ENCODE measurements at places on chromosomes 16 and 17.
A peak's percentile ranks its signal among the peaks of the same experiment; 100 is the strongest.

DNA sequence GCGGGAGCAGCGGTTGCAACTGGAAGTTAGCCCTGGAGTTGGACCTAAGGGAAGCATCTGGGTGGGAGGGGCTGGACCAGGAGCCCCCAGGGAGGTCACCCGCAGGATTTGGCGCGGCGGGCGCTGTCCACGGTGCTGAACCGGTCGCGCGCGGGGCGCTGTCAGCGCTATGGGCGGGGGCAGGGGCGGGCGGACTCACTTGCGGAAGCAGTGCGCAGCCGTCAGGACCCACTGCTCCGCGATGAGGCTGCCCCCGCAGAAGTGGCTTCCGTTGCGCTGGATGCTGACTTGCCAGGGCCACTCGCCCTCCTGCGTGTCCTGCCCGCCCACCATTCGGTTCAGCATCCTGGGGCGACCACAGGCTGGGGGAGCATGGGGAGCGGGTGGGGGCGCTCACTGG, 4.5 kb downstream of the PRSS27 start:
- DNase-seq = no peak

GRCh38 chr16:70801611-70802010, 653 bp upstream of the VAC14 start:
- DNase-seq = no peak

GRCh38 chr16:12158428-12158827, 181.9 kb downstream of the SNX29 start:
- no peak for DNase-seq

DNA sequence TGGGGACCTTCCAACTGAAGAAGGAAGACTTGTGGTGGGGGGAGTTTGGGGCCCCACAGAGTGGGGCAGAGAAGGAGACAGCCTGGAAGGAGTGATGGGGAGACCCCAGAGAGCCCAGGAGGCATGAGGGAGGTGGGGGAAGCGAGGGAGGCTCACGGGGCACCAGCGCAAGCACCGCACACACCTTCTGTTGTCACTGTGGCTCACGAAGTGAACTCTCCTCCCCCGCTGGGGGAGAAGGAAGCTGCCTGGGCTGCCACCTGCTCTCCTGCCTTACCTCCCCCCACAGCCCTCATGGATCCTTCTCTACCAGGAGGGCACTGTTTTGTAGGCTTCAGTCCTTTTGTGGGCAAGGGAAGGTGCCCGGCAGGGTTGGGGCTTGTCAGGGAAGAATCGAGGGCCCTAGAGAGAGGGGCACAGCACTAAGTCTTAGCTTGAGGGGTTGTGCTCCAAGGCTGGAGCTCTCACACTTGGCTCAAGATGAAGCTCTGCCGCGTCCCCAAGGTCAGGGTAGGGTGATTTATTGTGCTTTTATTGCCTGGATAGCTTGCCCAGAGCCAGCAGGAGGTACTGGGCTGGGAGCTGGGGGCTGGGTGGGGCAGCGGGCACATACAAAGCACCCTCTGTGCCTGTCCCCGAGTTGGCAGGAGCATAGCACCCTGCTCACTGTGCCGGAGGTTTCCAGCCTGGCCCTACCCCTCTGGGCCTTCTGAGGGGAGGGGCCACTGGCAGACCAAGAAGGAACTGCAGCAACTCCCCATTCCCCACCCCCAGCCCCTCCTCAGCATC, 4.6 kb upstream of the STARD3 start:
- DNase-seq = no peak

GRCh38 chr17:81245665-81246342, 6.7 kb downstream of the NDUFAF8 start:
- DNase-seq = no peak

DNA sequence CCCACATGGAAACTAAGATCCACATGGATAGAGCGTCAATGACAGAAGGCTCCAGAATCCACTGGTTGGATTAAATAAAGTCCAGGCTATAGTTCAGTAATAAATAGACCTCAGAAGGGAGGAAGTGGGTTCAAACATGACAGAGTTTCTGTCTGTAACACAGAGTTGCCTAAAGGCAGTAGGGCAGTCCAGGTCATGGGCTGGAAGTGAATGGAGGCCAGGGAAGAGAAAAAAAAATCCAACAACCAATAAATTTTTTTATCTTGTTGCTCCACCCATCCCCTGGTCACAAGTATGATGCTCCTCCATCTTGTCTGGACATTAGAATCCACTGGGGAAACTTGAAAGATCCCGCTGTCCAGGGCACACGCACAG, 92.4 kb downstream of the RGS9 start:
- DNase-seq = no peak

GRCh38 chr16:30533748-30534367, 800 bp downstream of the ZNF747 start:
- no peak for DNase-seq

DNA sequence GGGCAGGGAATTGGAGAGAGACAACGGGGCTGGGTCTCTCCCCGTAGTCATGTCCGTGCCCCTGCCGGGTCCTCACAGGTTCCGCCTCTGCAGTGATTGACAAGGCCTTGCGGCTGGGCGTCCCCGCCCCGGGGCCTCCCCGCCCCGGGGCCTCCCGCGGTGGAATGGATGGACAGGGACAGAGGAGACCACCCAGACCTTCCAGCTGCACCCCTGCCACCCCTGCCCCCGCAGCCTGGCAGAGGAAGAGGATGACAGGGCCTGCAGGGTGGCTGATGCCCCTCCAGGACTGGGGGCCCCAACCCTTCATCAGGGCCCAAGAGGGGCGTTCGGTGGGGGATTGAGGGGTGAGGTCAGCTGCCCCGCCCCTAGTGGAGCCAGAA, 216.4 kb upstream of the CIBAR2 start:
- peak; percentile 52 for DNase-seq

DNA sequence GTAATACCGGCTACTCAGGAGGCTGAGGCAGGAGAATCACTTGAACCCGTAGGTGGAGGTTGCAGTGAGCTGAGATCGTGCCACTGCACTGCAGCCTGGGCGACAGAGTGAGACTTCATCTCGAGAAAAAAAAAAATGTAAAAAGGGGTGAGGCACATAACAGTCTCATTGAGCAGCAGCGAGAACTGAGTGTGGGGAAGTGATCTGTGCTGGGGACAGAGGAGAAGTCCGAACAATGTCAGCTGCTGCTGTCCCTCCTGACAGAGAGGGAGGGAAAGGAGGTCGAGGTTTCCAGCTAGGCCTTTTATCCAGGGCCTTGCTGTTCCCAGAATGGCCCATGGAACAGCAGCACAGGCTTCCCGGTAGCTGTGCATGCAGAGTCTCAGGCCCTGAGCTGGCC, 14.0 kb downstream of the C16orf74 start:
- DNase-seq = no peak

GRCh38 chr17:63333869-63334268, 112.2 kb downstream of the CYB561 start:
- no peak for DNase-seq

DNA sequence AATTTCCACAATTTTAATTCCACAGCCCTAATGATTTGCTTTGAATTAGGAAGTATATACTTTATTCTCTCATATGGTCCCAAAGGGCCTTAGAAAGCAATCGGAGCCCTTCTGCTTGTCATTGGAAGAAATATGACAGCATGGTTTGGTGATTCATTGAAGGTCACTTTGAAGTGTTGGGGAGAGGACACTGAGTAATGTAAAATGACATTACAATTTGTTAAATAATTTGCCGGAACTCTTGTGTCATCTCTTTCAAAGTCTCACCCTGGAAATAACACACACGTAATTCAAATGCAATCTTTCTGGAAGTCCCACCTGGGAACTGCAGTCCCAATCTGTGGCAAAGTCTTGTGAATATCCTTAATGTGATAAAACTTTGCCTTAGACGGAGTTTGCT, 59.8 kb downstream of the BMERB1 start:
- no peak for DNase-seq

DNA sequence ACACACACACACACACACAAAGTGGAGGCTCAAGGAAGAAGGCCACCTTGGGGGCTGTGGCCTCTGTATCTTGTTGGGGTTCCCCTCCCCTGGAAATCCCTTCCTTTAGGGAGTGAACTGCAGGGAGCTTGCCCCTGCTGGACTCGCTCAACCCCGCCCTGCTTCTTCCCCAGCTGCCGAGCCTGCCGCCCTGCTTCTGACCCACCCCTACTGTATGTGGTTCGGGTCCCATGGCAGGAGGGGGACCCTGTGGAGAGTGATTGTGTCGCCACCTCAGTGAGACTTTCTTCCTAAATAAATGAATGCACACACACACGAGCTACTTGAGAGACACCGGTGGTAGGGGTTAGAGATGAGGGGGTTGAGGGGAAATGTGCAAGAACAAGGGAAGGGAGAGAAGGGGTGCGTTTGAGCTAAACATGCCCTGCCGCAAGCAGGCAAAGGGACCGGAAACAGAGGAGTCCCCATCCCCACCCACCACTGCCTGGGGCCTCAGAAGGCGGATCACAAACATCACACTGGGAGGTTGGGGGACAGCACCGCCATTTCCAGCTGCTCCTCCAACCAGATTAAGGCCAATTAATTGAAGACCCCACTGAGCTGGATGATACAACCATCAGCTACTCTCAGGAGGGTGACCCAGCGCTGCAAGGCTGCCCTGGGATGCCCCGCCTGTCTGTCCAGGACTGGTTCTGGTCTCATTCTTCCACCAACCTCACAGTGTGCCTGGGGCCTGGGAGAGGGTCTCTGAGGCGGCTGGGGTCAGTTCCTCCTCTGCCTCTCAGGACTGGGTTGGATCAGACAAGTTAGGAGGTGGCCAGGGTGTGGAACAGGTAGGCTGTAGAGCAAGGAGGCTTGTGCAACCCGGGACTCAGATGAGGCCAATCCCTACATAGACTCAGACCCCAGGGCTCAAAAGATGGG, 98.9 kb downstream of the SDK2 start:
- DNase-seq = no peak

GRCh38 chr17:45388604-45389325, 43.9 kb downstream of the ARHGAP27 start:
- DNase-seq = no peak

DNA sequence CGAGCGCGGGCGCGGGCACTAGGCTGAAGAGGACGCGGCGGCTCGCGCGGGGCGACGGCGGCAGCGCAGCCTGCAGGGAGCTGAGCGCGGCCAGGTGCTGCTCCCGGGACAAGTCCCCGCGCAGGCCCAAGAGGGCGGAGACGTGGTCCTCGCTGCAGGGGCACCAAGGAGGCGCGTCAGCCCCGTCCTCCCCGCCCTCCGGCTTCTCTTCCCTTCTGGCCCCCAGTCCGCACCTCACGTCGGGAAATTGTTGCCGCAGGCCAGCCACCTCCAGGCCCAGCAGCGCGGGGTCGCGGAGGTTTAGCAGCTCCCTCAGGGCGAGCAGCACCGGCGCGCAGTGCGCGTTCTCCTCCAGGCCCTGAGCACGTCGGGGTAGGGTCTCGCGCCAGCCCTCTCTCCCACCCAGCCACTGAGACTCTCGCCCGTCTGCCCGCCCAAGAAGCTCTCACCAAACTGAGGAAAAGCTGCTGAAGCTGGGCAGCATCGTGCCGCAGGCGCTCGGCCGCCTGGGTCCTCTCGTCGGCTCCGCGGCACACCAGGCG, 761 bp upstream of the MATCAP1 start:
- peak; percentile 31 for DNase-seq

DNA sequence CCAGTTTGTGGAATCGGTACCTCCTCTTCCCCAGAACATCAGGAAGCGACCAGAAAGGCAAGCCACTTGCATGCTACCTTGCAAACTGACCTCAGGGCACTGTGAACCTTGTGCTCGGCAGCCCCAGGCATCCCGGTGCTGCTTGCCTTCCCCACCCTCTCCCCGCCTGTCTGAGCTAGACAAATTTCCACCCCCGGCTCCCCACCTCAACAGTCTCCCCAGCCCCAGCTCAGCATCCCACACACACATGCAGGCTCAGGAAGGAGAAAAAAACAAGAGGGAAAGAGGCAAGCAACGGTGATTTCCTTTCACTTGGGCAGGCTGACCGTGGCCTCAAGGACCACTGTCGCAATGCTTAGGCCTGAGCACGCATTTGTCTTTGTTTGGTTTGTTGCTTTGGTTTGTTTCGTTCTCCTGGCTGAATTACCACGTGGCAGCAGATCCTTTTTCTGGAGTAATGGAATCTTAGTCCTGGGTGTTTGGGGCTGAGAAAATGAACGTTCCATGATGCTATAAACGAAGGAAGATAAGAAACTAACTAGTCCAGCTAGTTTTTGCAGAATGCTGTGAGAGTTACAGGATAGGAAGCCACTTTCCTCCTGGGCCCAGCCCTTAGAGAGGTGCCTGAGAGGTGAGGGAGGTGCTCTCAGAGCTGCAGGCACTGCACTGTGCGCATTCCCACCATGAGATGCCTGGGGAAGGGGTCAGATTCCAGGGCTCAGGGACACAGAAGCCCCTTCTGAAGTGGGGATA, 27.9 kb downstream of the SDK2 start:
- no peak for DNase-seq

DNA sequence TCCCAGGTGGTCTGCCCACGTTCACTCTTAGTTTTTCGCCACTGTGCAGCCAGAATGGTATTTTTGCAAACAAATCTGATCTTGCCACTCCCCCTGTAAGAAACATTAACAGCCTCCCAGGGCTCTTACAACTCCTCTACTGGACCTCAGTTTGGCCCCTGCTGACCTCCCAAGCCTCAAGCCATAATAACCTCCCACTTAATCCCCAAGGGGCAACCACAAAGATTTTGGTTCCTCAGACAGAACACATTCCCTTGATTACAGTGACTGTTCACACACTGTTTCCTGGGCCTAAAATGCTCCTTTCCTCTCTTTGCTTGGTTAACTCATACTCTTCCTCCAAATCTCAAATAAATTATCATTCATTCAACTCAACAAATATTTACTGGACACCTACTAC, 21.5 kb upstream of the CD300E start:
- no peak for DNase-seq

DNA sequence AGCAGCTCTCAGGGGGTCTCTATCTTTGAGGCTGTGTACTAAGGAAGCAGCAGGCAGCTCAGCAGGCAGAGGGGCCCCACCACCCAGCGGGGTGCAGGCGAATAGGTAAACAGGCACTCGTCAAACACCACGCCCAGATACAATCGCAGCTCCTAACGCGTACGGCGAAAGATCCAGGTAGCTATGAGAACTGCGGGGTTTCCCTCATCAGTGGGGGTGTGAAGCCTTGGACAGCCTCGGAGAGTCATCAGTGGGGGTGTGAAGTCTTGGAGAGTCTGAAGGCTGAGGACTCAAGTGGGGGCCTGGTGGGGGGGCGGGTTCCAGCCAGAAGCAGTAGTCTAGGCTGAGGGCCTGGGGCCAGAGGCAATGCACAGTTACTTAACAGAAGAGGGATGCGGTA, 69.0 kb downstream of the RTN4RL1 start:
- no peak for DNase-seq

- DNase-seq = no peak
Measured at GRCh38 chr17:81665205-81666091, 957 bp downstream of the OXLD1 start.

DNA sequence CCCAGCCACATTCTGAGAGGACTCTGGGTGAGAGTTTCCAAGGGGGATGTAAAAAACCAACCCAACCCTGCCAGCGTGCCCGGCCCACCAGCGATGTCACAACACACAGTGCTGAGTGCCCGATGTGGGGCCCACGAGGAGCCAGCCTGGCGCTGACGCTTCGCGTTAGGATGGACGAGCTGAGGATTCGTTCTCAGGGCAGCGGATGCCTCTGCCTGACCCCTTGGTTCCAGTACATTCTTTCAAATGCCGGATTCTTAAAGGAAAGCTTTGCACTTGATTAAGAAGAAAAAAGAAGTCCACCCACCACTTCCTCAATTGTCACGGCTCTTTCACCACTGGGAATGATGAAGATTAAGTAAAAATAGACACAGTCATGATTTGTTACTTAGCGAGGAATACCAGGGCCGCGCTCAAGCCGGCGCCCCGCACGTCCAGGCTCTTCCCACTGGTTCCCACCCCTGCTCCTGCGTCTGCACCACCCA, 79.4 kb downstream of the IRF8 start:
- no peak for DNase-seq

GRCh38 chr17:57949649-57950048, 5.6 kb downstream of the CUEDC1 start:
- DNase-seq = no peak

GRCh38 chr16:3643095-3643730, 11.3 kb upstream of the DNASE1 start:
- DNase-seq = no peak
